Natural killer cell (primary cell): ENCODE measurements at places on chromosomes 1 and 21. TPM values are rescaled to one million over a fixed set of nuclear protein-coding genes. Genes with fewer than 3 reads are reported as not detected.

NENF gene
- total RNA-seq = 14.0 TPM

RBM11 gene
- total RNA-seq = 0.60 TPM

SLC6A9 gene
- 0.55 TPM for total RNA-seq

DNA sequence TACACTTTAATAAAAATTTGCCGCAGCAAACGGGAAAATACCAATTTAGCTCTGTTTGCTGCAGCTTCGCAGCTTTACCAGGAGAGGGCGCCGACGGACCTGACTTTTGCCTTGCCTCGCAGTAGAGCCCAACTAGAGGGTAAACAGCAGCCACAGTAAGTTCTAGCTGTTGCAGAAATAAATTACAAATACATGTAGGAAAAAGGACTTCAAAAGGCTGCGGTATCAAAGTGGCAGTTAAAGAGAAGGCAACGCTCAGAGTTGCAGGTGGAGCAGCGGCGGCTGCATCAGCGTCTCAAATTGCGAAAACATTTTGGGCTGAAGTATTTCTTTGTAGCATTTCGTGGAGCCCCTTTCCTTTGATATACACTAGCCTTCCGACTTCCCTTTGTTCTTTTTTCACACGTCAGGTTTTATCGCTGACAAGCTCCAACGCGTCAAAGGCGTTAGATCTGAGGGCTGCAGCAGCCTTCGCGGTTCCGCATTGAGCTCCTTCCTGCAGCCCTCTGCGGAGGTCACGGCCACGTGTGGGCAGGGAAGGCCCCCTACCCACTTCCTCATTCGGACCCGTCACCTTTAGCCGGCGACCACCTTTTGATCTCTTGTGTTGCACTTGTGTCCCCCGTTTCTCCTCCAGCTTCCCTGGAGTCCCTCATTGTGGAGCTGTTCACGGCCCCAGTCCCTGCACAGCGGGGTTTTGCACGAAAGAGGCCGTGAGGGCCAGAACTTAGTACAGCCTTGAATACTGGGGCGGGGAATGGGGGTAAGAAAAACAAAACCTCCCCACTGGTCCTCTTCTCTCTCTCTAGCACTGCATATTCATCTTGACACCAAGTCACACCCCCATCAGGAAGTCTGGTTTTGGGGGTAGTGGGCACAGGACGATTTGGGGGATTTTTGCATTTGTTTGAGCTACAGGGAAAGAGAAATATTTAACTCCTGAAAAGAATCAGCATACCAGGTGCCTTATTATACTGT, 72.8 kb downstream of the S1PR1 start:
- H3K4me1 ChIP-seq = peaks cover 76% of the 10 kb centered on the region
- peak overlapping the region; percentile 28 for H3K4me3 ChIP-seq
- no peaks in the 10 kb centered on the region for H3K27me3 ChIP-seq
- peak overlapping the region; percentile 86 for H3K27ac ChIP-seq

DAB1 gene
- total RNA-seq = not detected

DNA sequence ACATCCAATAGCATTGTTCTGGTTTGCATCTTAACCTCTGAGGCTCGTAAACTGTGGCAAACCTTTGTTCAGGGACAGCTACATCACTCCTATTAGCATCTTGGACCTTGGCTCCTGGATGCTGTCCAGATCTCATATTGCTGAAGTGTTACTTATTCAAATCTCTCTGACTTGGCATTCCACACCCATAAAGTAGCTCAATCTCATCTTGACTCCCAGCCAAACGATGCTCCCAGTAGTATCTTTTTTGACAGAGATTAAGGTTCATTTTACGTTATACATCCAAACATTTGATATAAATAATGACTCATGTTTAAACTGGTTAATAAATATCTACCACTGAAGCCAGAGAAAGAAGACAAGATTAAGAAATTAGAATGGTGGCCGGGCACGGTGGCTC, 4.4 kb upstream of the FLVCR1 start:
- H3K27ac ChIP-seq = no peak overlapping the region
- DNase-seq = no peak
- H3K27me3 ChIP-seq = no peaks in the 10 kb centered on the region
- H3K36me3 ChIP-seq = no peaks in the 10 kb centered on the region
- H3K4me1 ChIP-seq = peaks cover 11% of the 10 kb centered on the region
- no peak overlapping the region for H3K4me3 ChIP-seq

CFHR3 gene
- not detected for total RNA-seq

- no peaks in the 10 kb centered on the region for H3K36me3 ChIP-seq
- H3K27me3 ChIP-seq = no peaks in the 10 kb centered on the region
Observed at GRCh38 chr1:41917835-41918449, 780 bp downstream of the HIVEP3 start.

PAQR6 gene
- 3.5 TPM for total RNA-seq

LAMC2 gene
- not detected for total RNA-seq
